RPMI7951 (cell line): ENCODE measurements at places on chromosomes 6 and 20. TPM values are rescaled to one million over a fixed set of nuclear protein-coding genes. Genes with fewer than 3 reads are reported as not detected.

The RBPJL gene
- total RNA-seq, result not detected in 2 replicates

The OR2J2 gene
- total RNA-seq, result not detected in 2 replicates

The BICRAL gene
- 4.2 and 4.4 TPM in 2 replicates for total RNA-seq

GRCh38 chr6:34516391-34517324 lies 39.5 kb downstream of the SPDEF start:
- no peak for DNase-seq

DNA sequence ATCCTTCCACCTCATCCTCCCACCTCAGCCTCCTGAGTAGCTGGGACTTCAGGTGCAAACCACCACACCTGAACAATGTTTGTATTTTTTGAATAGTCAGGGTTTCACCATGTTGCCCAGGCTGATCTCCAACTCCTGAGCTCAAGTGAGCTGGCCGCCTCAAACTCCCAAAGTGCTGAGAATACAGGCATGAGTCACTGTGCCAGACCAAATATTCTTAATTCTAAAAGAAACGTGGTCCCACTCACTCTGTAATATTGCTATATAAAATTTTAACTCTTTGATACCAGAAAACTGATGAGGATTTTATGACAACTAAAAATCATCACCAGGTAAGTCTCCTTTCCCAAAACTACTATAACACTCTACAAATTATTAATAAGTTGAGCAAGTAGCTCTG lies 716.8 kb upstream of the GJE1 start:
- DNase-seq, result no peak

- DNase-seq, result no peak
These were observed 17.5 kb downstream of the KIF16B start for GRCh38 chr20:16555754-16556153.

GRCh38 chr6:33197431-33198048 lies 2.9 kb downstream of the RXRB start:
- peak; percentile 69 for DNase-seq

- peak; percentile 46 for DNase-seq
These were observed 78.4 kb upstream of the MLN start for GRCh38 chr6:33882154-33882553.

- DNase-seq, result no peak
These were observed 99.9 kb downstream of the BANF2 start for GRCh38 chr20:17799575-17800227.

- DNase-seq, result no peak
These were observed 635.2 kb upstream of the IMPG1 start for GRCh38 chr6:76707630-76708029.
